ENCODE measurements at places on chromosomes 4 and X.
A peak's percentile ranks its signal among the peaks of the same experiment; 100 is the strongest.

DNA sequence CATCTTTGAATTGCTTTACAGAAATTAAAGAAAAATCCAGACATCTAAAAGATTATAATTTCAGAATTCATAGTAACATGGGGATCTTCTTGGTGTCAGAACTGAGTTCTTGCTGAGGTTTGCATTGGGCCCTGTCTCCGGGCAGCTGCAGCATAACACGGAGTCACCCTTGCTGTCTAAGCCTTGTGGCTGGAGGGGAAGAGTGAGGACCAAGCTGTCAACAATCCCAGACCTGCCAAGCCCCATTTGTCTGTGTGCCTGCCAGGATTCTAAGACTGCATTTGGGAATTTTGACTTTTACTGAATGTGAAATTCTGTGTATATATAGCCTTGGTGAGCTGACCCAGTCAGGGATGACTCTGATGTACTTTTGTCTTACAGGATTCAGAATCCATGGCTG lies 25.2 kb upstream of the NAP1L5 start:
- DNase-seq: no peak

GRCh38 chr4:52868133-52868532 lies 6.0 kb downstream of the RASL11B start:
- DNase-seq: no peak

GRCh38 chr4:76306882-76307659 lies 538 bp downstream of the STBD1 start:
- peak; percentile 3 for DNase-seq

- peak; percentile 1 for DNase-seq
Measured at GRCh38 chrX:87664381-87664780, 146.8 kb downstream of the KLHL4 start.

DNA sequence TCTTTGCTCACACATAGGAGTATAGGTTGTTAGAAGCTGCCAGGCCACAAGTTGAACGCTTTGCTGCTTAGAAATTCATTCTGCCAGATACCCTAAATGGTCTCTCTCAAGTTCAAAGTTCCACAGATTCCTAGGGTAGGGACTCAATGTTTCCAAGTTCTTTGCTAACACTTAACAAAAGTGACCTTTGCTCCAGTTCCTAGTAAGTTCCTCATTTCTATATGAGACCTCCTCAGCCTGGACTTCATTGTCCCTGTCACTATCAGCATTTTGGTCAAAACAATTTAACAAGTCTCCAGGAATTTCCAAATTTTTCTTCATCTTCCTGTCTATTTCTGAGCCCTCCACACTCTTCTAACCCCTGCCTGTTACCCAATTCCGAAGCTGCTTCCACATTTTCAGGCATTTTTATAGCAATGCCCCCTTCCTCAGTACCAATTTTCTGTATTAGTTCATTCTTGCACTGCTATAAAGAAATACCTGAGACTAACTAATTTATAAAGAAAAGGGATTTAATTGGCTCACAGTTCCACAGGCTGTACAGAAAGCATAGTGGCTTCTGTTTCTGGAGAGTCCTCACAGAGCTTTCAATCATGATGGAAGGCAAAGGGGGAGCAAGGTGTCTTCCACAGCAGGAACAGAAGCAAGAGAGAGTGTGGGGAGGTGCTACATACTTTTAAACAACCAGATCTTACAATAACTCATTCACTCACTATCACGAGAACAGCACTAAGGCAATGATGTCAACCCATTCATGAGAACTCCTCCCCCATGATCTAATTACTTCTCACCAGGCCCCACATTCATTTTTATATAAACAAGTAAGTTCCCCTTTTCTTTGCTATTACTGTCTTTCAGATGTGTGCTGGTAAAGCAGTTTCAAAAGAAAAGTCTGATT lies 11.5 kb upstream of the TLR1 start:
- DNase-seq: no peak

GRCh38 chr4:53490965-53491622 lies 100.2 kb downstream of the LNX1 start:
- DNase-seq: peak; percentile 91

GRCh38 chr4:74570095-74570494 lies 125.2 kb downstream of the AREG start:
- no peak for DNase-seq

DNA sequence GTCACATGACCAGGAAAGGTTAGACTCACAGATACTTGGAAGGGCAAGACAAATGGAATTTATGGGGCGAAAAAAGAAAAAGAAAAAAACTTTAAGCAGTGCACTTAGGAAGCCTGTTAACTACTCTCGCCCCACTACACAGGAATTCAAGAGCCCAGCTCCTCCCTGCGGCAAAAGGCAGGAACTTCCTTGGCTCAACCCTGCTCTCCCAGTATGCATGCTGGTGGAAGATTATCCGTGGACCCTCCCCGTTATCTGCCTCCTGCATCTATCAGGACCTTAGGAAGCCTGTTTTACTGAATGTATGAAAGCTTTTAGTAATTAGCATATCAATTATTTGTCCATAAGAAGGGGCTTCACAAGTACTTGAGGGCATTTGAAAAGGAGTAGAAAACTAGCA lies 40.1 kb upstream of the RPA4 start:
- no peak for DNase-seq

GRCh38 chr4:89331686-89332544 lies 24.3 kb upstream of the GPRIN3 start:
- no peak for DNase-seq

GRCh38 chr4:8254076-8254475 lies 15.5 kb upstream of the HTRA3 start:
- no peak for DNase-seq

GRCh38 chr4:620201-620600 lies 5.2 kb upstream of the PDE6B start:
- DNase-seq: no peak

Data from fibroblast of skin of left biceps (primary cell).